Erythroblast (primary cell): ENCODE measurements at places on chromosomes 6 and 20.

DNA sequence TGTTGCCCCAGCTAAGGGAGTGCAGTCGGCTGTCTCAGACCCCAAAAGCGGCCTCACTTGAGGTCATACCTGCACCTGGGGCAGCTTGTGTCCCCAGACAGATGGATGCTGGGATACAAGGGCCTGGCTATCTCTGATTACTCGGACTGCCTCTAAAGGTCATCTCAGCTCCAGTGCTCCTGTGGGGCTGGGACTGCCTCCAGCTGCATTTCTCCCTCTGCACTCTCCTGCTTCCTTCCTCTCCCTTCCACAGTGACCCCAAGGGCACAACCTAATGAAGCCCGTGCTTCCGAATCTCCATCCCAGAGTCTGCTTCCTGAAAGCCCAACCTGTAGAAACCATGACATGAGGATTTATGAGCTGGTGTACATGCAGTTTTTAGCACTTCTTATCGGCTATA is 22.8 kb upstream of the OCSTAMP start:
- no peak for DNase-seq

GRCh38 chr20:63023071-63023935 is 16.5 kb upstream of the BHLHE23 start:
- DNase-seq, result no peak

GRCh38 chr6:104431096-104431495 is 428.6 kb downstream of the HACE1 start:
- no peak for DNase-seq

- DNase-seq, result no peak
Observed at GRCh38 chr6:121838842-121839241, 403.4 kb downstream of the GJA1 start.

DNA sequence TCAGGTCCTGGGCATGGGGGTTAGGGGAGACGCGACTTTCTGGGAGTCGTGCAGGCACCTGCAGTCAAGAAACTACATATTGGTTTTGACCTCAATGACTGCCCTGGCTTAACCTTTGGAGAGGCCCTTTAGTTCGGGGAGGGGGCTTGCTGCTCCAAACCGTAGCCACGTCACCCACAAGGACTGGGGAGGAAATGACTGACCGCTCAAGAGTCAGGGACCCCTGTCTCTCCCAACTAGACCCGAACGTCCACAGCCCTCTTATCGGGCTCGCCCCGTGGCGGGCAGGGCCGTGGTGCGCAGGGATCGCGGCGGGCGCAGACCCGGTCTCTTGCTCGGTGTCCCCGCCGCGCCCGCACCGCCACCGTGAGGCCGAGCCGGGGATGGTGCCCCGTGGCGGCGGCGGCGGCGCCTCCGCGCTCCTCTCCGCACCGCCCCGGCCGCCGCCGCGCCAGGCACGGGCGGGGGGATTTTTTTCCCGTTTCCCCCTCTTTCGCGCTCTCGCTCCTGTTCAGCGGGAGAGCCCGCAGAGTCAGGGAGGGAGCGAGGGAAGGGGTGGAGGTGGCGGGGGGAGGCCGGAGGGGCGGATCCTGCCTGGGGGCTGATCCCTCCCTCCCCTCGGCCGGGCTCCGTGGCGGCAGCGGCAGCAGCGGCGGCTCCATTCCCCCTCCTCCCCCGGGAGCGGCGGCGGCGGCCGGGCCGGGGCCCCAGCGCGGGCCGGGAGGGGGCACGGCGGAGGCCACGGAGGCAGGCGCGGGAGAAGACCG is at the start of gene BRPF3:
TSS of gene BRPF3 (plus strand) at position 632 of the 767 bp plus-strand sequence. CDS start 3,579 bp downstream, outside the sequence.
- peak; percentile 87 for DNase-seq

GRCh38 chr20:63957690-63958441 is 1.6 kb upstream of the UCKL1 start:
- no peak for DNase-seq

- DNase-seq, result no peak
Observed at GRCh38 chr6:90062667-90063066, 168.4 kb downstream of the GJA10 start.

DNA sequence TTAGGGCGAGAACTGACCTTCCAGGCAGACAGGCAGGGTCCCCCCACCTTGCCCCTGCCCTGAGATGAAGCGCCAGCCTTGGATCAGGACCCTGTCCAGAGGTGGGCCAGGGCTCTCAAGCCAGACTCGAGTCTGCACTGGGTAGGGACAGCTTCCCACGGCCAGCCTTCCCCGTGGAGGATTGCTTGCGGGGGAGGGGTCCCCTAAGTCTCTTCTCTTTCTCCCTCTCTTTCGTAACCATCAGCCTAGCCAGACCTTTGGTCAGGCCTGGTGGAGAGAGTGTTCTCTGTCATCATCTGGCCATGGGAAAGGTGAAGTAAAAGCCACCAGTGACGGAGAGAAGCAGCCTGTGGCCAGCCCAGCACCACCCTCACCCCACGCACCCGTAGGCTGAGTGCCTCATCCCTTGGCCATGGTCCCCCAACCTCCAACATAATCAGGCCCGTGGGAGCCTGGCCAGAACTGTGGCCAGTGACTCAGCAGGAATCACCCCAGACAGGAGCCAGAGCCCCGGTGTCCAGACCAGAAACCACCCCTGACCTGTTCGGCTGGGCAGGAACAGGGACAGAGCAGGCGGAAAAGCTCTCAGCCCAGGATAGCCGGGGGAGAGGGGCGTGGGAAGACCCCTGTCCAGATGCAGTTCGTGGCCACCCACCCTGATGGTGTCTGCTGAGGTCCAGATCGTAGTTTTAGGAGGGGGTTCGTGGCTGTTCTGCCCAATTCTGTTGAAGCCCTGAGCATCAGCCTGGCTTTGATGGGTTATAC is 47.1 kb downstream of the SNAI1 start:
- no peak for DNase-seq
